Heart left ventricle (tissue), 16 donors: ENCODE measurements at places on chromosomes 2 and 18. TPM values are rescaled to one million over a fixed set of nuclear protein-coding genes. Genes with fewer than 3 reads are reported as not detected.
A peak's percentile ranks its signal among the peaks of the same experiment; 100 is the strongest.

RETSAT gene
- total RNA-seq = 51.8 TPM

FEZ2 gene
- total RNA-seq = 55.4 TPM

CD207 gene
- not detected for total RNA-seq

GRCh38 chr18:56562479-56562878 is 75.9 kb downstream of the TXNL1 start:
- no peak overlapping the region for H3K27ac ChIP-seq
- no peak for DNase-seq
- peaks cover 5% of the 10 kb centered on the region for H3K4me1 ChIP-seq
- no peaks in the 10 kb centered on the region for H3K27me3 ChIP-seq
- H3K36me3 ChIP-seq = no peaks in the 10 kb centered on the region
- H3K4me3 ChIP-seq = no peak overlapping the region

GRCh38 chr2:216355711-216356110 is 16.6 kb downstream of the MARCHF4 start:
- H3K4me1 ChIP-seq = no peaks in the 10 kb centered on the region
- H3K36me3 ChIP-seq = no peaks in the 10 kb centered on the region
- DNase-seq = no peak
- H3K27ac ChIP-seq = no peak overlapping the region
- H3K27me3 ChIP-seq = no peaks in the 10 kb centered on the region

DNA sequence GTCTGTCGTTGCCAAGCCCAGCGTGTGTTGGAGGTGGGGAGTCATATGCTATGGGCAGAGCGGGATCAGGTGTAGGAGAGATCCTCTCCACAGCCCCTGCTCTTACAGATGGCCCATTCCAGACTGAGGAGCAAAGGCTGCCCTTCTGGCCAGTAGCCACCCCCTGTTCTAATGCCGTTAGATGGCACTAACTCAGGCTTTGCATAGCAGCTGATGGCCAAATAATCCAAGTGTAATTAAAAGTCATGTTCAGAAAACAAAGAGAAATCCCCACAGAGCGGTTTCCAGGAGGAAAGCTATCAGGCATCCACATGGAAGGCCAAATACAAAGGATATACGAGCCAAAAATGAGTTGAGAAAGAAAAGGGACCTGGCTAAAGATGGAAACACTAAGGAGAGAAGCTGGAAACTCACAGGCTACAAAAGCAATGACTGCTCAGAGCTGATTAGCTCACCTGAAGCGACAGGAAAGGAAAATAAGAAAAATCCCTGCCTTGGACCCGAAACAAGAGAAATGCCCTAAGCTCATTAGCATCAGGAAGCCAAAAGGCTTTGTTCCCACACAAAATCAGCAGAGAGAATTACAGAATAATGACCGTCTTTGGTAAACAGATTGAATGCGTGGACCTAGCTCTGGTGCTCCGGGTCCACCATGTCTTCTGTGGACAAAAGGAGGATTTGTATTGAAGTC is 1002.4 kb upstream of the KLHL29 start:
- no peak overlapping the region for H3K4me3 ChIP-seq
- H3K27ac ChIP-seq = no peak overlapping the region
- H3K36me3 ChIP-seq = no peaks in the 10 kb centered on the region
- H3K4me1 ChIP-seq = no peaks in the 10 kb centered on the region
- DNase-seq = no peak

DNA sequence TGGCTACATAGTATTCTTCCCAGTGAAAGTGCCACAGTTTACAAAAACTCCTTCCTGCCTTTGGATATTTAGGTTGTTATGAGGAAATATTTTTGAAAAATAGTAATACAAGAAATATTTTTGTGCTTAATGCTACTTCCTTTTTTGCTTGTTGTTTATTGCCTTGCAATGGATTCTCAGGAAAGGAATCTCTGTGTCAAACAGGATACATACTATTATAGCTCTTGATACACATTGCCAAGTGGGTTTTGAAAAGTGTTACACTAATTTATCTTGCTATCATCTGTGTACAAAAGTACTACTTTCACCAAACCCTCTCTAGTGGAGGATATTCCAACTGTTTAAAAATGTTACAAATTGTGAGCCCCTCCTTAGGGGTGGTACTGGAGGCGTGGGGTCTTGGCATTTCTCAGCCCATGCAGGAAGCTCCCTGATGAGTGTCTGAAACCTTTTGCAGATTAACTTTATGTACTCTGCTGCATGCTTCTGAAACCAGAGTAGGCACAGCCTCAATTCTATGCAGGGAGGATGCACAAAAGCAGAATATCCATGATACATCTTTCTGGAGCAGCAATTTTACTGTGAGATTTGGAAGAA is 54.5 kb downstream of the EVA1A start:
- no peaks in the 10 kb centered on the region for H3K27me3 ChIP-seq
- peaks cover 5% of the 10 kb centered on the region for H3K4me1 ChIP-seq
- DNase-seq = no peak
- H3K27ac ChIP-seq = no peak overlapping the region
- no peaks in the 10 kb centered on the region for H3K36me3 ChIP-seq

GRCh38 chr18:36067055-36067957 is at the start of gene RPRD1A:
Gene RPRD1A, minus strand, starts transcription at chr18:36067559. Its CDS starts 155 bp downstream, at chr18:36067404.
- H3K27me3 ChIP-seq = no peaks in the 10 kb centered on the region
- H3K36me3 ChIP-seq = no peaks in the 10 kb centered on the region
- peaks cover 19% of the 10 kb centered on the region for H3K4me1 ChIP-seq
- peak within 1 kb of the TSS; percentile 93 for H3K27ac ChIP-seq

GRCh38 chr2:142741764-142742269 is 135.6 kb upstream of the KYNU start:
- H3K4me1 ChIP-seq = no peaks in the 10 kb centered on the region
- H3K27me3 ChIP-seq = no peaks in the 10 kb centered on the region
- no peak overlapping the region for H3K27ac ChIP-seq
- H3K4me3 ChIP-seq = no peak overlapping the region

DNA sequence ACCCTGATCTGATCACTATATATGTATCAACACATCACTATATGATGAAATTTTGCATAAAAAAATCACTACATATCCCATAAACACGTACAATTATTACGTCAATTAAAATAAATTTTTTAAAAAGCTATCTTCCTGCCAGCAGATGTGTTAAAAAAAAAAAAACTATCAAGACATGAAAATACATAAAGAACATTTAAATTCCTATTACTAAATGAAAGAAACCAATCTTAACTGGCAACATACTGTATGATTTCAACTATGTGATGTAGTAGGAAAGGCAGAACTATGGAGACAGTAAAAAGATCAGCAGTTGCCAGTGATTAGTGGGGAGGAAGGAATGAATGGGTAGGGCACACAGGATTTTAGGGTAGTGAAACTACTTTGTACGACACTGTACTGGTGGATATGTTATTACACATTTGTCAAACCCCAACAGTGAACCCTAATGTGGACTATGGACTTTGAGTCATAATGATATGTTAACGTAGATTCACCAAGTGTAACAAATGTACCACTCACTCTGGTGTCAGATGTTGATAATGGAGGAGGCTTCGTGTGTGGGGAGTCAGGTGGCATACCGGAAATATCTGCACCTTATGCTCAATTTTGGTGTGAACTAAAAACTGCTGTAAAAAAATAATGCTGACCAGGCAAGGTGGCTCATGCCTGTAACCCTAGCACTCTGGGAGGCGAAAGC is 27.4 kb downstream of the USP34 start:
- H3K27me3 ChIP-seq = no peaks in the 10 kb centered on the region
- no peaks in the 10 kb centered on the region for H3K36me3 ChIP-seq
- no peak overlapping the region for H3K4me3 ChIP-seq
- H3K27ac ChIP-seq = no peak overlapping the region
- no peak for DNase-seq

DNA sequence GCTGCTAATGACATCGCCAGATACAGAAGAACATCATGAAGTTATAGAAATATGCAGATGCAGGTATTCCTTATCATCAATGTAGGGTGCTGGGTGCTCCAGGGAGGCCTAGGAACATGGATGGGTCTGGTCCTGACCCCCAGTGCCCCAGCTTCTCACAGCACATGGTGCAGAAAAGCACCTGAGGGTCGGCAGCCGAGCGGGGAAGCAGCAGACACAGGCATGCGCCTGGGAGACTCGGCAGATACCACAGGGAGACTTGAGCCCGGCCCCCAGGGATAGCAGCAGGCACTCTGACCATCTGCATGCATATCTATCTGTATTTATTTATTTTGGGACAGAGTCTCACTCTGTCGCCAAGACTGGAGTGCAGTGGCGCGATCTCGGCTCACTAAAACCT is 43.2 kb downstream of the TMEM18 start:
- peaks cover 6% of the 10 kb centered on the region for H3K4me1 ChIP-seq
- DNase-seq = no peak
- no peaks in the 10 kb centered on the region for H3K36me3 ChIP-seq
- H3K27ac ChIP-seq = no peak overlapping the region

DNA sequence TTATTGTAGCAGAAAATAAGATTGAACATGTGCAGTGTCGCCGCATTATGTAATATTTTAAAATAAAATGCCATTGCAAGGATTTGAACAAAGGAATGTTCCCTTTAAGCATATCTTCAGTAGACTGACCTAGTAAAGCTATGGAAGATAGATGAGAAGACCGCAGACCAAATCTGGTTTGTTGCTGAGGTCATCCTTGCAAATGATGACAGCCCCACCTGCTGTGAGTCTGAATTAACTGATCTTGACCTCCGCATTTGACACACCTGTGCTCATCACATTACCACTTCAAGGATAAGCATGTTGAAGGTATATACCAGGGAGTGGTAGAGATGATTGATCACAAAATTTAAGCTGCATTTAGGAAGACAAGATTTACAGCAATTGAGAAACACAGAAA is 96.2 kb downstream of the NYAP2 start:
- H3K4me1 ChIP-seq = no peaks in the 10 kb centered on the region
- no peaks in the 10 kb centered on the region for H3K27me3 ChIP-seq
- H3K36me3 ChIP-seq = no peaks in the 10 kb centered on the region
- no peak overlapping the region for H3K4me3 ChIP-seq

- no peak for DNase-seq
- no peaks in the 10 kb centered on the region for H3K27me3 ChIP-seq
- H3K27ac ChIP-seq = no peak overlapping the region
- no peaks in the 10 kb centered on the region for H3K4me1 ChIP-seq
- H3K4me3 ChIP-seq = no peak overlapping the region
These were observed 694.1 kb downstream of the ARHGAP15 start for GRCh38 chr2:143823296-143823695.

DNA sequence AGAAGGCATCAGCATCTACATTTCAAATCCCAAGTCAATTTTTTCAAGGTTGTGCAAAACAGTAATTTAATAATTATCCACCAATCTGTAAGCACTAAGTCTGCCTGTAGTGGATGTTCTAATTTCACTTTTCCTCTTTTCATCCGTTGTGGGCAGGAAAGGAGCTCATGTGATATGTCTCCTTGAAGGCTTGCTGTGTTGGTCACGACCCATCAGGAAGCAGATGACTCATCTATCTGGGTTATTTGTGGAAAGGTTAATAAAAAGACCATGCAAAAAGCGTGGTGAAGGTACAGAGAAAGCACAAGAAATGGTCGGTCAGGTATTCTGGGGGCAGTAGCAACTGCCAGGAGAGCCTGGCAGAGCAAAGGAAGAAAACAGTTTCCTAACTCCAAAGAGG is 476.7 kb upstream of the RAB6C start:
- no peak for DNase-seq
- no peak overlapping the region for H3K27ac ChIP-seq
- H3K4me1 ChIP-seq = no peaks in the 10 kb centered on the region
- H3K36me3 ChIP-seq = no peaks in the 10 kb centered on the region

DNA sequence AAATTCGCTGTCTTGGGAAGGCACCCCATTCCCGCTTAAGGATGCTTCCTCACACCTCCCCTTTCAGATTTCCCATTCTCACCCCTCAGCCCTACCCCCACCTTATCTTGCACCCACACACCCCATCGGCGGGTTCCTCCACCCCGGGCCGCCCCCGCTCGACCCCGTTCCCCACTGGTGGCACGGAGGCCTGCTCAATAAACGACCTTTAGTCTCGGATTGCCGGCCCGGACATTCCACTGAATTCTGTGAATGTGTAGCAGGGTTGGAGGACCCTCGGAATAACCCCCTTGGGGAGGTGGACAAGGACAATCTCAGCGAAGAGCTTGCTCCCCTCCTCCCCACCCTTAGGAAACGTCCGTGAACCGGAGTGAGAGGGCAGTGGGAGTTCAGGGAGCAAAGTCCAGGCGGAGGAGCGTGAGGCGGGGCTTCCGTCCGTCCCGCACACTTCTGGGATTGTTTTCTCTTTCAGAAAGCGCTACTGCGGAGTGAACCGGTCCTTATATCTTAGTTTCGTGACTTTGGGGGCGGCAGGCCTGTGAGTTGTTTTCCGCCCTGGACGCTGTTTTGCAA is 2.8 kb upstream of the LBX2 start:
- no peaks in the 10 kb centered on the region for H3K36me3 ChIP-seq
- H3K4me3 ChIP-seq = peak overlapping the region; percentile 67
- no peak for DNase-seq
- peaks cover 32% of the 10 kb centered on the region for H3K27me3 ChIP-seq
- H3K4me1 ChIP-seq = peaks cover 14% of the 10 kb centered on the region

DNA sequence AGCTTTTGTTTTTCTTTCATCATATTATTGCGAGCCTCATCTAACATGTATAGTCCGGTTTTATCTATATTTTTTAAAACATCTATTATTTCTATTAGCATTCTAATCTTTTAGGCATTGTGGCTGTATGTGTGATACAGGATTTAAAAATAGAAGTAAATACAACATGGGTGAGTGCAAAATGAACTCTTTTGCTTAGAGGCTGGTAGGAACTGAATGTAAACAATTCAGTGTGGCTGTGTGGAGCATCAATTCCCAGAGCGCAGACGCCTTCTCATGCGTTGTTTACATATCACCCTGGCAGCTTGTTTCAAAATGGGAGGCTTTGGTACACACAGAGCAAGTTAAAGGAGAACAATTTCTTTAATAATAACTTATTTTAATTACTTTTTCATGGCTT is 836 bp downstream of the DTNA start:
- H3K36me3 ChIP-seq = no peaks in the 10 kb centered on the region
- no peaks in the 10 kb centered on the region for H3K27me3 ChIP-seq
- peaks cover 9% of the 10 kb centered on the region for H3K4me1 ChIP-seq
- peak overlapping the region; percentile 72 for H3K27ac ChIP-seq
- no peak for DNase-seq

DNA sequence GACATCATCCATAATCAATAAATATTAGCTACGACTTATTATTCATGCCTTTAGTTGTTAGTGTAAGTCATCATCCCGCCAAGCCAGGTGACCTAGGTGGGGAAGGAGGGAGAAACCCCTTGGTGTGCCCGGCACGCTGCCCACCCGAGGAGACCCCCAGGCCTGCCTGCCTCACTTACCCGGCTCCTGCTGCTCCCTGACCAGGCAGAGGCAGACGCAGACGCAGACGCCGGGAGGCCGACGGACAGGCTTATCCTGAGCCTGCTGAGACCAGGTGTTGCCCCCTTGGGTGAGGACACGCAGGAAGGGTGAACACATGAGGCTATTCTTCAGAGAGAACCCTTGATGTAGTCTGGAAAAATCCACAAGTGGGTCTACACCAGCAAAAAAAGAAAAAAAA is 401.8 kb downstream of the GALR1 start:
- no peaks in the 10 kb centered on the region for H3K36me3 ChIP-seq
- no peaks in the 10 kb centered on the region for H3K27me3 ChIP-seq
- no peak overlapping the region for H3K27ac ChIP-seq
- no peaks in the 10 kb centered on the region for H3K4me1 ChIP-seq

DNA sequence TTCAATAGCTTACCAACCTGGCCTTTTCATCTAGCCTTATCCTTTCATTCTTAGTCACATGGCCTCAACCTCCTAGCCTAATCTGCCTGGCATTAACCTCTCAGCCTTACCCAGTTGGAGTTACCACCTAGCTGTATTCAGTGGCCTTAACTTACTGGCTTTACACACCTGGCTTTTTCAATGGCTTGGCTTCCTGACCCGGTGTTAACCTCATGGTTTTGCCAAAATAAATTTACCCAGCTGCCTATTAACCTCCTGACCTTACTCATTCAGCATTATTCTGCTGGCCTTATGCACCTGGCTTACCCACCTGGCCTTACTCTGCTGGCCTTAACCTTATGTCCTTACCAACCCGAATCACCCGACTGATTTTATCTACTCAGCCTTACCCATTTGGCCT is 135.5 kb upstream of the ZSWIM2 start:
- H3K4me1 ChIP-seq = no peaks in the 10 kb centered on the region
- no peaks in the 10 kb centered on the region for H3K36me3 ChIP-seq
- no peak overlapping the region for H3K27ac ChIP-seq
